AG04450 (cell line): ENCODE measurements at places on chromosomes 3 and 15. TPM values are rescaled to one million over a fixed set of nuclear protein-coding genes. Genes with fewer than 3 reads are reported as not detected.
A peak's percentile ranks its signal among the peaks of the same experiment; 100 is the strongest.

DNA sequence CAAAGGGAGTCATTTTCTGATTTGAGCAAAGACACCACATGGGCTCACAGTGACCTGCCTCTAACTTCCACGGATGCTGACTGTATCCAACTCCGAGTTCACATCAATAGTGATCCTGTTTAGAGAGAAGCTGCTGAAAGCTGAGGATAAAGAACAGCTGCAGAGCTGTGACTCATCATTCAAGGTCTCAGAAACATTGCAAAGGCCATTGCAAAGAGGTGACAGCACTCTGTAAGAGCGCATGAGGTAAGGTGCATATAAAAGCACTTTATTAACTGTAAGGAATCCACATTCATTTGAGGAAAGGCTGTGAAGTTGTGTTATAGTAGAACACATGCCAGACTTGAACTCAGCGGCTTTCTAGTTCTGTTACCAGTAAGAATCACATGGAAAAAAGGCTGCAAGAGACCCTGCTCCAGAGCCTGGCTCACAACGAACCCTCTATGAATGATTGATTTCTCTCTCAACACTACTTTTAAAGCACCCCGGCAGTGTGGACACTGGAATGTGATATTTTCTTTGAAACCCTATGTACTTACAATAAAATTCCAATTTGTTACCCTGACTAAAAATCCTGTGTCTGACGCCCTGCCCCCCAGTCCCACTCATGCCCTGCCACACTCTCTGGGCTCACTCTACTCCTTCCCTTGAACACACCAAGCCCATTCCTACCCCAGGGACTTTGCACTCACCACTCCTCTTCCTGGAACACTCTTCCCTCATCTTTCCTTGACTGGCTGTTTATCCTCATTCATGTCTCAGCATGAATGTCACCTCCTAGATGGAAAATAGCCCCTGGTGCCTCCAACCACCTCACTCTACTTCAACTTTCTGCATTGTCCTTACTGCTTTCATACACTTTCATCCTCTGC, 111.2 kb downstream of the LSM3 start:
- peak; percentile 91 for DNase-seq

DNA sequence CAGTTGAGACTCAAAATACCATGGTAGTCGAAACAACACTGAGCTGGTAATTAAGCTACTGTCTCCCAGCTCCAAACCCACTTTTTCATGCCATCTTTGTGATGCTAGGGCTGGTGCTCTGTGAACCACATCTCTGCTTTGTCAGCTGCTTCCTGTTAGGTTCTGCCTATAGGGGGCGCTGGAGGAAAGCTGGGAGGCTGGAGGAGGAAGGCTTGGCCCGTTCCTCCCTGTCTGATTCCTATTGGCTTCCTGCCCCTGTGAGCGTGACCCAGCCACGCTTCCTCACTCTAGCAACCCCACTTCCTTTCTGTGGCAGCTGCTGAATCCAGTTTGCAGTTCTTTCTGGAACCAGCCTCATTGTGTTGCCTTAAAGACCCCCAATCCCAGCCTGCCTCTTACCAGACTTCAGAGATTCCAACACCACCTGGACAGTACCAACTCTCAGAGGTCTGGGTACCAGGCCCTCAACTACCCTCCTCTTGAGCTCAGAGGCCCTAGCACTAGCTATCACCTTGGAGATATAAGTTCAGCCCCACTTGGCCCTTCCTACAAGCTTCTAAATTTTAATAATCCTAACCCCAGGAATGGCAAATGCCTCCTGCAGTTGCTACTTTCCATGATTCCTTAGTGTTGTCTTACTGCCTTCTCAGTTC, 120.9 kb downstream of the ERC2 start:
- no peak for DNase-seq

DNA sequence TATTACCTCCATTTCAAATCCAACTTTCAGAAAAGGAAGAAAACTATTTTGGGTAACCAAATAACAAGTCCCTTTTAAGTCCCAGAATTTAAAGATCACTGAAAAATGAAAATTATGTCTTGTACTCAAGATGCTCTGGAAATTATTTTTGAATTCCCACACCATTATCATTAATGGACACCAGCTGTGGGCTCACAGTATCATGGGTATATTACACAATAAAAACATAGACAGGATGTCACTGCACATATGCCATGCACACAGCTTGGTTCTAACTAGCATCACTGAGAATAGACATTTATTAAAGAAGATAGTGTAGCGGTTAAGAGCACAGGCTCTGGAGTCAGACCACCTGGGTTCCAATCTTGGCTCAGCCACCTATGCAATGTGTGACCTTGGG, 130.4 kb downstream of the FRMD5 start:
- DNase-seq = no peak

The MYD88 gene
- 32.4 and 47.0 TPM in 2 replicates for polyA plus RNA-seq

GRCh38 chr15:72037321-72037720, 80.6 kb downstream of the MYO9A start:
- no peak for DNase-seq

GRCh38 chr3:8727605-8728512, 5.7 kb upstream of the CAV3 start:
- no peak for DNase-seq

The C2CD4A gene
- not detected in 2 replicates for polyA plus RNA-seq

DNA sequence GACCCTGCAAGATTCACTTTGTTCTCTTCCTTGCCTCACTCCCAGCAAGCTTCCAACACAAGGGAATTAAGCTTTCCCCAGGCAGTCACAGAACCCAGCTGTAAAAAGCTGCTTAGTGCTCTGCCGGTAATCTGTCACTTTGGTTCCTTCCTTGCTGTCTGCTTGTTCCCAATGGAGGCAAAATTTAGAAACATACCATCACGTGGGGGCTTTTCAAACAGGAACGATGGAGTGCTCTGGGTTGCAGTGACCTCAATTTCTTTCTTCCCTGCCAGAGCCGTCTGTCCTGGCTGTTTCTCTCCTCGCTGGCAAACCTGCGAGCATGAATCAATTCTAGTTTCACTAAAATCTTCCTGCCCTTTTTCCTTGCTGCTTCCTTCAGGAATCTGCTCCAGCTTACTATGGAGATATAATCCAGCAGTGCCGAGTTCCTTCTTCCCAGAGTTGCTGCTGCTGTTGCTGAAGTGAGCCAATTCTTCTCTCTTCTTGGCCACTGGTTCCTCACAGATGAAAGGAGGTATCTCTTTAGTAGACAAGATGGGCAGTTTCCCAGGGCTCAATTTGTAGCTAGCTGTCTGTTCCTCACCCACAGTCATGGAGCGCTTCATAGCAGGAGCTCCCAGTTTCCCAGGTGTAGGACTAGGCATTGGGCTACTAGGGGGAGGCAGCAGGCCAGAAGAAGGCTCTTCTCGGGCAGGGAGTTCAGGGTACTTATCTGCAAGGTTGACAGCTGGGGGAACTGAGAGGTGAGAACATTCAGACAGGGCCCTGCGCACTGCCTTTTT, 88.1 kb downstream of the DHX30 start:
- DNase-seq = no peak

The ANKRD34C gene
- not detected in 2 replicates for polyA plus RNA-seq

- DNase-seq = no peak
Observed at GRCh38 chr15:66865622-66866611, 163.9 kb downstream of the SMAD6 start.

- DNase-seq = no peak
Observed at GRCh38 chr3:42830437-42831320, 21.4 kb downstream of the ACKR2 start.

- no peak for DNase-seq
Observed at GRCh38 chr3:111070772-111071256, 802 bp upstream of the NECTIN3 start.

- DNase-seq = peak; percentile 33
Observed at GRCh38 chr3:67783281-67784250, 129.2 kb upstream of the SUCLG2 start.

GRCh38 chr3:119221779-119222320, 18.8 kb downstream of the B4GALT4 start:
- no peak for DNase-seq

- DNase-seq = no peak
Observed at GRCh38 chr15:23687143-23687470, at the start of gene NDN. Gene NDN, minus strand, starts transcription at chr15:23687305. Its CDS starts 88 bp downstream, at chr15:23687217.

GRCh38 chr3:14484741-14485140, 55.4 kb downstream of the GRIP2 start:
- no peak for DNase-seq

DNA sequence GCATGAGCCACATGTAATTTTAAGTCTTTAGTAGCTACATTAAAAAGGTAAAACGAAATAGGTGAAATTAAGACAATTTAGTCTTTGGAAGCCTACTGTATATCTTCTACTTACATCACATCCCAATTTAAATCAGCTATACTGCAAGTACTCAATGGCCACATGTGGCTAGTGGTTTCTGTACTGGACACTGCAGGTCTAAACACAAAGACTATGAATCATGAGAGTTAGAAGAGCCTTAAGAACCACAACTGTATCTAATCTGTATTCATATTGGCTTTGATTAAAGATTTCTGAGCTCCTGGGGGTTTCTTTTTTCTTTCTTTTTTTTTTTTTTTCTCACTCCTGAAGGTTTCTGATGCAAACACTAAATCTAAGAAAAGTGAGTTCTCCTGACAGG, 2.3 kb upstream of the EIF1B start:
- DNase-seq = no peak

DNA sequence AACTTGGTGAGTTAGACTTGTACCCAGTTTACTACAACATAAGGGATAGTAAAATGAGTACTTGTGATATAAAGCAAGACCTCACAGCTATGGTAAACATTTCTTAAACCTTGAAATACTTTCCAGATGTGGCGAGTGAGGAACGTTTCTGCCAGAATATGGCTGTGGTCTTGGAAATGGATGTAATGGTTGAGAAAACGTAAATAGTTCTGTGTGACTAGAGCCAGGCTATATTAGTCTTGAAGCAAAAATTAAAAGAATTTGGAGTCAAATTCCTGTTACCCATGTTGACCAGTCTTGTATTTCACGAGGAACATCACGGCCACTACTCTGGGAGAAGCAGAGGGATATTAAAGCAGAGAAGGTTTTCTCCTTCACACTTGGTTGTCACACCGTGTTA, 15.3 kb downstream of the OR4F15 start:
- peak; percentile 76 for DNase-seq

DNA sequence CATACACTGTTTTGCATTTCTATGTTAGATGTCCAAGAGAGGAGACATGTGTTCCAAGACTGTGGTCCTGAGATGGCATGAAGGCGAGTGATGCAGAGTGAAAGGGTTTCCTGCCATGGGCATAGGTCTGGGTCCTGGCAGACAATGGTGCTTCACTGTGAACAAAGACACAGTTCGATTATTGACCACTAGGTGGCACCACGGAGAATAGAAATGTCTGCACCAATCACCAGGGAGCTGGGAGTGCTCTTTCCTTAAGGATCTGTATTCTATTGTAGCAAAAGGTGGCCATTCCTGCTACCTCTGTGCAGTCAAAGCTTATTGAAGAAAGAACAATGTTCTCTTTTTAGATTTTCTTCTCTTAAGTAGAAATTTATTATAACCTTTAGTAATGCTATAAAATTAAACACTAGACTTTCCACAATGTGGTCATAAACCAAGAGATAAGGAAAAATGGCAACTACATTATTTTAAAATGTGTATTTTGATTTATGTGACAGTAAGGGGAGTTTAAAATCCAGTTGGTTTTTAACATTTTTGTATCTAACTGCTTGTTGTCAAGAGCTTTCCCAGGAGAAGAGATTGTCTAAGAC, 88.7 kb downstream of the GABRG3 start:
- no peak for DNase-seq

GRCh38 chr3:58835086-58835485, 168.5 kb upstream of the FAM3D start:
- no peak for DNase-seq

GRCh38 chr3:195763076-195763830, 42.5 kb downstream of the MUC20 start:
- DNase-seq = no peak

The EFCC1 gene
- polyA plus RNA-seq = 0.27 and 0.35 TPM in 2 replicates

- no peak for DNase-seq
Observed at GRCh38 chr3:35744419-35744818, 105.1 kb downstream of the ARPP21 start.

The ASB14 gene
- not detected in 2 replicates for polyA plus RNA-seq

DNA sequence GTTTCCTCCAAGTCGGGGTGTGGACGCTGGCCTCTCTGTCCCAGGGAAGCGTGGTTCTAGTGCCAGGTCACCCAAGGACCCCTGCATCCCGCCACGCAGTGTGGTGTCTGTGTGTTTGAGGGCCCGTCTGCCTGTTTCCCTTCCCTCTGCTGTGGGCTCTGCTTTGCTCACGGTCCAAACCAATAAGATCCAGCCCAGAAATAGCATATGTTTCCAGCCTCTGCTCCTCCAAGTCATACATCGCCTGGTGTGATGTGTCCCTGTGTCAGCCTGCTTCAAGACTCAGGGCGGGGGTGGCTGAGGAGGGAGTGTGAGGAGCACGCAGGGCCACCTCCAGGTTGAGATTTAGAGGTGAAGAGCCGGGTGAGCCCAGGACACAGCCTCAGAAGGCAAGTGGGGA, 21.9 kb upstream of the RPL29 start:
- DNase-seq = no peak

GRCh38 chr3:27208961-27209616, 160.1 kb downstream of the NEK10 start:
- DNase-seq = no peak

The ATP10A gene
- polyA plus RNA-seq = 3.5 and 3.9 TPM in 2 replicates
